AG08395 (cell line): ENCODE measurements at places on chromosomes 5 and 9.

GRCh38 chr9:77502568-77502967 lies 145.6 kb downstream of the GNA14 start:
- no peak for DNase-seq

- DNase-seq = no peak
Observed at GRCh38 chr9:7970681-7971330, 171.2 kb upstream of the DMAC1 start.

- peak; percentile 83 for DNase-seq
Observed at GRCh38 chr5:172429201-172429940, 25.0 kb downstream of the SH3PXD2B start.

DNA sequence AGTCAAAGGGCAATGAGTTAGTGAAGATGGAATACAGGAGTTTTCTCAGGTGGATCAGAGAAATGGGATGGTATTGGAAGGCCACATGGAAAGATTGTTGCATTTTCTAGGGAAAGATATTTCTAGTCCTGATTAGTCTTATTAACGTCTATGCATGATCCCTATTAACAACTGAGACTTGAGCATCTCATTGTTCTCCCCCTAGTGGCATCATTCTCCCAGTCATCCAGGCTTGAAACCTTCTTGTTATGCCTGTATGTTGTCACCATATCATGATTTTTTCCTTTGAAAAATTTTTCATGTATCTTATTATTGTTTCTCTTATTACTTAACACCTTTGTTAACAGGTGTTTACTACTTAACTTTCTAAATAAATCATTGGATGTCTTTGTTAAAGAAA lies 34.4 kb downstream of the KIF2A start:
- no peak for DNase-seq

DNA sequence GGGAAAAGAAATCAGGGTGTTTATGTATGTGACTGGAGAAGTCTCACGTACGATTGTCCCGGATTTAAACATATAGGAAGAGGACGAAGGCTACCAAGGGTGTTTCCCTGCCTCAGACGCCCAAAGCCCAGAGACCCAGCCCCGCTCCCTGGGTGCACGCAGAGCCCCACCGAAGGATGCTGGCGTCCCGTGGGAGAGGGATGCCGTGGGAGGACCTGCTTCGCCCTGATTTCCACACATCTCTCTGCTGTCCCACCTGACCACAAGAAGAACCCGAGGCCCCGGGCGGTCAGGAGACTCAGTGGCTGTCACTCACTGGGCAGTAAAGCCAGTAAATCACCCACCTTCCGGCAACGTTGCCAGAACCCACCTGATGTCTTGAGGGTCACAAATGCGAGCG lies 211.8 kb upstream of the TBCA start:
- DNase-seq = no peak

DNA sequence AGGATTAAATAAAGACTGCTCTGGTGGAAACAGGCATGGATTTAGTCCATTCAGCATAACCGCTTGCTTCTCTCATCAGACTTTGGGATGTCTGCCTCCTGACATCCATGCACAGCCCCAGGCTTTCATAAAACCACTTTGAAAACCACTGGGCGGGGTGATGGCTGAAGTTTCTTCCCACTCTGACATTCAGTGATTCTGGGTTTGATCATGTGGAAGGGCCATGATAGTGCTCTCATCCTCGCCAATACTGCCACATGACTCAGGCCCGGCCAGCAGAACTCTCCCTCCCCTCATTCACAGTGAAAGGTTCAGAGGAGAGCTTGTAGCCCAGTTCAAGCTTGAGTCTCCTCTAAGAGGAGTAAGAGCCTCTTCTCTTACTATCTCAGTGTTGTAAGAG lies 29.6 kb upstream of the GLRA1 start:
- DNase-seq = no peak

DNA sequence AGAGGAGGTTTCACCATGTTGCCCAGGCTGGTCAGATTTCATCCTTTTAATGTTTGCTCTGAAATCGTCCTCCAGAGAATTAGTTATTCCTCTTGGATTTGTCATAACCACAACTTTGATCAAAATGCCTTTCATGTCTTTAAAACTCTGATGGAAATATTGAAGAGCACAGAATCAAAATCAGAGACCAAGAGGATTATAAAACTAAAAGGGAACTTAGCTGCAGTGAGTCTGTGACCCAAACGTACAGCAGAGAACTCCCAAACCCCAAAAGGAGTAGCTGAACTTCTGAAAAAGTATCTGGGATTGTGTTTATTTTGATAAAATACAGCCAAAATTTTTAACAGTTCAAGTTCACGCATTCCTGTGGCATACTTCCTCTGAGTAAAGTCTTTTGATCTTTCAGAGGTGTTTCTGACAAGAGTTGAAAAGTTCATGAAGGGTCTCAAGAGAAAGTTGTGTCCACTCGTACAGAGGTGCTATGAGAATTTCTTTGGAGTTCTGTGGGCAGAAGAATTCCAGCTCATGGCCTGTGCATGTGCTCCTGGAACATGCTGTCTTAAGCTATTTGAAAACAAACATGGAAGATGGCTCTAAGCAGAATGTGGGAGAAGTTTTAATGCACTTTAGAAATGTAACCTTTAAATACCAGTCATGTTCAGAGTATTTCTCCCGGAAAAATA lies 124.0 kb downstream of the ESM1 start:
- peak; percentile 55 for DNase-seq

DNA sequence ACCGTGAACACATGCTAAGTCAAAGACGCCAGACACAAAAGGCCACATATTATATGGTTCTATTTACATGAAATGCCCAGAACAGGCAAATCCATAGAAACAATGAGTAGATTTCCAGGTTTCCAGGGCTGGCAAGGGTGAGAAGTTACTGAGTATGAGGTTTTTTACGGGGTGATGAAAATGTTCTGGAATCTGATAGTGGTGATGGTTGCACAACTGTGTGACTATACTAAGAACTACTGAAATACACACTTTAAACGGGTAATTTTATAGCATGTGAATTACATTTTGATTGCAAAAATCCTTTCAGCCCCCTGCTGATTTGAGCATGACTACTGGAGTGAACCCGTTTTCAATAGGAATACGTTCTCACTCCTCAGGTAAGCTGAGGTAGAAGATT lies 46.7 kb upstream of the TBC1D9B start:
- no peak for DNase-seq

GRCh38 chr5:24167806-24168205 lies 477.0 kb downstream of the CDH10 start:
- DNase-seq = no peak

GRCh38 chr5:131966551-131966950 lies 21.1 kb upstream of the MEIKIN start:
- no peak for DNase-seq

DNA sequence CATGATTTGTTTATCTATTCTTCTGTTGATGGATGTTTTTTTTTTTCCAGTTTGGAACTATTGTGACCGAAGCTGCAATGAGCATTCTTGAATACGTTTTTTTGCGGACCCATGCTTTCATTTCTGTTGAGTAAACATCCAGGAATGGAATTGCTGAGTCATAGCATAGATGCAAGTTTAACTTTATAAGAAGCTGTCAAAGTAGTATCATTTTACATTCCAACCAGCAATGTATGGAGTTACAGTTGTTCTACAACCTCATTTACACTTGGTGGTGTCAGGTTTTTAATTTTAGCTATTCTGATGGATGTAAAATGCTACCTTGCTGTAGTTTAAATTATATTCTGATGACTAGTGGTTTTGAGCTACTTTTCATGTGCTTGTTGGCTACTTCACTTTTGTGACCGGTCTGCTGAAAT lies 49.0 kb downstream of the NPR3 start:
- peak; percentile 23 for DNase-seq

- DNase-seq = no peak
Observed at GRCh38 chr9:130768265-130768664, 66.8 kb upstream of the ABL1 start.

DNA sequence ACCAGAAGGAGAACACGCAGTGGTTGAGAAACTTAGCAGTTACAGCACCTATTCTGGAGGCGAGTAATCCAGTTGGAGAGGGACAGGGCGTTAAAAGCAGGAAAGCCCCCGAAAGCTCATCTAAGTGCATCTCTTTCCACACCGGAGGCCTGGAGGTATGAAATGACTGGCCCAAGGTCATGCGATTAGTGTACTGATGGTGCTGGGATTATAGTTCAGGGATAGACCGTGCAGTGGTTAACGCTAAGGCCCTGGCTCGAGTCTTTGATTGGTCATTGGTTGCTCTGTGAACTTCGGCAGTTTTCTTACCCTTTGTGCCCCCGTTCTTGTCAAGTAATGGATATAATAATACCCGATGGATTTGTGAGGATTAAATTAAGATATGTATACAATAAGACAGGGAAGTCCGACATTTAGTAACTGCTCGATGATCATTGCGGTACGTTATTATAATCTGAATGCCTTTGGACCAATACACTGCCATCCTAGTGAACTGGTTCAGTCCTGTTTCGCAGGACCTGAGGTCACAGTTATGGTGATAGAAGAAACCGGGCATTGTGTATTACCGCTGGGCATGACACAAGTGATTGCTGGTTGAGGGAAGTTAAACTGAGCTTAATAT lies 960 bp downstream of the CANX start:
- peak; percentile 53 for DNase-seq

GRCh38 chr9:115815786-115816185 lies 337.8 kb upstream of the PAPPA start:
- no peak for DNase-seq

GRCh38 chr9:99445371-99445891 lies 223.3 kb downstream of the SEC61B start:
- DNase-seq = peak; percentile 96

DNA sequence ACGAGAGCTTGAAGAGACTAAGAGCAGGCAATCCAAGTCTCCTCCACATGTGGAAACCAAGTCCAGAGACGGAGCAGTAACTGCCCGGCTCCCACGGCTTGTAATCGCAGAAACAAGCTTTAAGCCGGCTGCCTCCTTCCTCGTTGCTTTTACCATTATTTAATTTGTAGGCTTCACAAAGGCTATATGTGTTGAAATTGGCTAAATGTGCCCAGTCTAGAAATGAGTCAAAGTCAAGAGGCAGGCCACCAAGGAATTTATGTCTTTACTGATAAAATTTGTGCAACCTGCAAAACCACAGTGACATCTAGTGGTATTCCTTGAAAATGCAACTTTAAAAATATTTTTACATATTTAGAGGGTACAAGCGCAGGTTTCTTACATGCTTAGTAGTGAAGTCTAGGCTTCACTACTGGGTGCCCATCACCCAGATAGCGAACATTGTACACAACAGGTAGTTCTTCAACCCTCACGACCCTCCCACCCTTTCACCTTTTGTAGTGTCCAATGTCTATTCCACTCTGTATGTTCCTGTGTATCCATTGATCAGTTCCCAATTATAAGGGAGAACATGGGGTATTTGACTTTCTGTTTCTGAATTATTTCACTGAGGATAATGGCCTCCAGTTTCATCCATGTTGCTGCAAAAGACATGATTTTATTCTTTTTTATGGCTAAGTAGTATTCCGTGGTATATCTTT lies 33.5 kb upstream of the EBF1 start:
- peak; percentile 77 for DNase-seq

DNA sequence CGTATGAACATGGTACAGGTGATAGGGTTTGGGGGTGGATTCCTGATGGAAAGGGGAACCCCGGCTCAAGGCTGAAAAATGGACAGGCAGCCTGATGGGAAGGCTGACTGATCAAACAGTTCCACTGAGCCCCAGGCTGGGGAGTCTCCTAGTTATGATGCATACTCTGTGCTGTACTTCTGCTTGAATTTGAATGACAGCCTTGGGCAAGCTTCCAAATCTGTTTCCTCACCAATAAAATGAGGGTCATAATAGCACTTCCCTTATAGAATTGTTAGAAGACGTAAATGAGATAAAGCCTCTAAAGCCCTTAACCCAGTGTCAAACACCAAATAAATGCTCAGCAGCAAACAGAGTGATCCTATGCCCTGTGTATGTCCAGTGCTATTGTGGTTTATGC lies 478.5 kb upstream of the DMAC1 start:
- DNase-seq = no peak
